ENCODE measurements at places on chromosomes 7 and 10.

DNA sequence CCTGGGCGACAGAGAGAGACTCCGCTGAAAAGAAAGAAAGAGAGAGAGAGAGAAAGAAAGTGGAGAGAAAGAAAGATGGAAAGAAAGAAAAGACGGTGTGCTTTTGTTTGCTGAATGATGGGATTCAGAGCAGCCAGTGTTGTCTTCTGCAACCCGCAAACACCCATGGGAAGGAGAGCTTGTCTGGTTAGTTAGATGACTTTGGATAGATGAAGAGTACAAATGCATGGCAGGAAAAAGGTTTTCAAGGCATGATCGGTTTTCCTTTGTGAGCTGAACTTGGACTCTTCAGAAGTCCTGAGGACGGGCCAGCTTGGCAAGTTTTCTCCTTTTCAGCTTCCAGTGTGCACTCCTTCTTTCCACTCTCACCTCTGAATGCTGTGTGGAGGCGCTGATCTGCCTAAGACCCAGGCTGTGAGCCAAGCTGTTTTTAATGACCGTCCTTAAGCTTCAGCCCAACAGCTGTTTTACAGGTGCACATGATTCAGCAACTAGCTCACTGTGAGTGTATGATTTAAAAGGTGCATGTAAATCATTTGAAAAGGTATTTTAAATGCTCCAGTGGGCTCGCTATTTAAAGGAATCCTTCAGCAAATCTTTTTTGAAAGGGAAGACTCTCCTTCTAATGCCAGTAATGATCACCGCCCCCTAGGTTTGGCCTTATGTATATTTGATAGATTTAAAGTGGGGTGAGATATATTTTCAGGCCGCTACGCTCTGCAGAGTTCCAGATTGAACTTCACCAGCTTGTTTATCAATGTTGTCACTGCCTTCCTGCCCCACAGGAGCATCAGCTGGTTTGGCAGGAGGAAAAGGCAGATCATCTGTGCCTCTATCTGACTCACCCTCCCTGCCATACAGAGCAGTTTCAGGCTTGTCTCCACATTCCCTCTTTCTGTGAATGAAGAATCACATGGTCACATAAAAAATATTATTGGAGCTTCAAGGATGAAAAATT lies 115.0 kb downstream of the PLXDC2 start:
- peak; percentile 55 for DNase-seq

DNA sequence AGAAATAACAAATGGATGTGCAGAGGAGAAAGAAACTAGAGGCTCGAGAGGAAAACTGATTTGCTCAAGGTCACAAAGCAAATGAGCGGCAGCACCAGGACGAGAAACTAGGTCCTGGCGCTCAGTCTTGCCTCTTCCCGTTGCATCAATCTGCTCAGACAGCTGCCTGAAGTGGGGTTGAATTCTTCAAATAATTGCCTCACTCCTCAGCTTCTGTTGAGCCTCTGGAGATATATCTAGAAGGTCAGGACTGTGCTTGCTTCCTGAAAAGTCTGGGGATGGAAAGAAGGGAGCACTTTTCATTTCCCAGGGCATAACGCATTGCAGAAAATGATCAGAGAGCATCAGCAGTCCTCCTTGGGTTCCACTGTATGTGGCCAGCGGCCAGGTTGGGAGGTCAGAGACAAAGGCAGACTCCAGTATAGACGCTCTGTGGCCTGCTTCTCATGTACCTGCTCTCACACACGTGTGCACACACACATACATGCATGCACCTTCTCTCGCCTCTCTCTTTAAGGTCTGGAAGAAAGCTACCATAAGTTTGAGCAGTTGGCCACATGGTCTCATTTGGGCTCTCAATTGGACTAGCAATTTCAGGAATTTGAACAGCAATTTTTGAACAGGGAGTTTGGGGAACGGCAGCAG lies 83.7 kb upstream of the DUSP5 start:
- DNase-seq: peak; percentile 45

DNA sequence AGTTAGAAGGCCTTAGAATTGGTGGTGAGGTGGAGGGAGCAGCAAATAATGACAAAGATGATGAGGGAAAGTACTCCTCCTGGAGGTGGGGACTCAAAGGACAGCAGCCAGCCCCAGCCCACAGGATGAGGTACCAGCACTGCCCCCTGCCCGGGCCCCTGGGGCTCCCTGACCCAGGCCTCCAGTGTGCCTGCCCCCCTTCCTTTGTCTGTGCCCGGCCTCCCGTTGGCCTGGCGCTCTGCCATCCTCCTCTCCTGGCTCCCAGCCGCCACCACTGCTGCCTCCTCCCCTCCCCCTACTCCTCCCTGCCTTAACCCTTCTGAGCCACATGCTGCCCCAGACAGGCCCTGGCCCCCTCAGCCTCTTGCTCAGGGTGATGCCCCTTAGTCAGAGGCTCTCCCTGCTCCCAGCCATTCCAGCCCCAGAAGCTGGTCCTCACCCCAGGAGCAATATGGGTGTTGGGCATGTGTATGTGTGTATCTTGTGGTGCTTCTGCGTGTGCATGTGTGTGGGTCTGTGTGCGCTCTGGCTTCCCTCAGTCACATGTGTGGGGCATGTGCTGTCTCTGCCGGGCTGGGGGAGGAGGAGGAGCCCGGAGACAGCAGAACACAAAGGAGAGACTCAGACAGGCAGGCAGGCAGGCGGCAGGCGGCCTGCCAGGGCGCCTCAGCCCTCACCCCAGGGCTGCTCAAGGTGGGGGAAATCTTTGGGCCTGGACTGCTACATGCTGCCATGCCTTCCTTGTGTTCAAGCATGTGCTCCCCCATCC lies 2.6 kb downstream of the LDB1 start:
- peak; percentile 44 for DNase-seq

- DNase-seq: peak; percentile 90
These were observed 14.6 kb downstream of the FAM149B1 start for GRCh38 chr10:73182568-73182967.

DNA sequence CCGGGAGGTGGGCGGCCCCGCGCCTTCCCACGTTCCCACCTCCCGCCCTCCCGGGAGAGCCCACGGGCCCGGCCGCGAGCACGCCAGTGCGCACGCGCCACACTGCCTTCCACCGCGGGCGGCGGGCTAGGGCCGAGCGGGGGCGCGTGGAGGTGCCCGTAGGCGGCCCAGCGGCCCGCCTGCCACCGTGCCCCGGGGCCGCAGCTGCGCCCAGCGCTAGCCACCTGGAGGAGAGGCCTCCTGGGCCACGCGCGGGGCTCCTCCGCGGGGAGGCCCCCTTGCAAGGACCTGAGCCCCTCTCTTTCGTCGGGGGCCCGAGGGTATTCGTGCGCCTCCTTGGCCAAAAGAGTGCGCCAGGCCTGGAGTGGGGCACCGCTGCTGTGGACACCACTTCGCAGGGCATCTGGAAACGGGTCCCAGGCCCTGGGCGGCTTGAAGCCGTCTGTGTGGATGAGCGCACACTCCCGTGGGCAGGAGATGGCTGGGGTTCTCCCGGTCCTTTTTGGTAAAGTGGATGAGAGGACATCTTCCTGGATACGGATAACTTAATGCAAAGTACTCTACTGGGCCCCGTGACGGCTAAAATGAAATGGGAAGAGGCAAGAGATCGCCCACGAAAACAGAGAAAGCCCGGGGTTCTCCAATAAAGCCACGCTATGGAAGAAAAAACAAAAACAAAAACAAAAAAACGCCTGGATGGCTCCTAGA lies 9.0 kb upstream of the EBF3 start:
- DNase-seq: no peak

All from NCI-H226 (cell line).